Cardiac fibroblast (primary cell): ENCODE measurements at places on chromosomes 16 and 17.

DNA sequence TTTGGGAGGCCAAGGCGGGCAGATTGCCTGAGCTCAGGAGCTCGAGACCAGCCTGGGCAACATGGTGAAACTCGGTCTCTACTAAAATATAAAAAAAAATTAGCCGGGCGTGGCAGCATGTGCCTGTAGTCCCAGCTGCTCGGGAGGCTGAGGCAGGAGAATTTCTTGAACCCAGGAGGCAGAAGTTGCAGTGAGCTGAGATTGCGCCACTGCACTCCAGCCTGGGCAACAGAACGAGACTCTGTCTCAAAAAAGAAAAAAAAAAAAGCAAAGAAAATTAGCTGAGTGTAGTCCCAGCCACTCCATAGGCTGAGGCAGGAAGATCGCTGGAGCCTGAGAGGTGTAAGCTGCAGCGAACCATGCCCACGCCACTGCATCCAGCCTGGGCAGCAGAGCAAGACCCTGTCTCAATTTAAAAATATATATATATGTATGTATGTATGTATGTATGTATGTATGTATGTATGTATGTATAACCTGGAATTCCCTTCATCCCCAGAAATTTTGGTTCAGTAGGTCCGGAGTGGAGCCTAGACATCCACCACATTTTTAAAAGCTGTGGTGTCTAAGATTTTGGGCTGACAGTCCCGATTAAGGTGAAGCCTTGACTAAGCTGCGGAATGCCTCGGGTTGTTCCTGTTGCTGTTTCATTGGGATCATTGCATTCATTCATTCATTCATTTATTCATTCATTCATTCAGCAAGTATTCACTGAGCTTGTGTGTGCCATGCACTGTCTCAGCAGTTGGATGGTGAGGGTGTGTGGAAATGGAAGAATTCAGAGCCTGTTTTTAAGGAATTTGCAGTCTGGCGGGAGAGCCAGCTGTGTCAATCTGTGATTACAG, 25.9 kb downstream of the TMEM94 start:
- no peak for DNase-seq

DNA sequence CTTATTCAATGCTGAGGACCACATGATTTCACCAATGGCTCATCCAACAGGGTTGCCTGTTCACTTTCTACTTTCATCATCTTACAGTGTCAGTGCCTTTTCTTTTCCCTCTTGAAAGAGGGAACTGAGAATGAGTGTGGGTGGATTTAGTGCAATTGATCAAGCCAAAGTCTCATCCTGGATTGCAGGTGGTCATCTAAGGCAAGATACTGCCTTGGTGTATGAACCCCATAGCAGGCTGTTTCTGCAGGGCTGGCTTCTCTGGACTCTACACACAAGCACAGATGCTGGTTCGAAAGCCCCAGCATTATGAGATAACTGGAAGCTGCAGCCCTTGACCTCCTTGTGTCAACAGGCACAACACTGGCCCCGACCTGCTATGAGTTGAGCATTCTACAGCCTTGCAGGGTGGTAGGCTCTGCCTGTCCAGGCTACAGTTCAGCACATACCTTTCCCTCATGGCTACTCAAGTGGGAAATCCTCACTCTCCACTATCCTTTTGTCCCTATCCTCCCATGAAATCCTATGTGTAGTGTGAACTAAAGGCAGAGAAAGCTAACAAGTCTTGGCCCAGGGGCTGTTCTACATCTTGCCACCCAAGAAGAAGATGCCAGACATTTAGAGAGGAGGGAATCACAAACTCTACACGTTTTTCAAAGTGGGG, 358.7 kb downstream of the SLC39A11 start:
- no peak for DNase-seq

GRCh38 chr16:4556580-4556979, 440 bp downstream of the C16orf96 start:
- no peak for DNase-seq

GRCh38 chr16:54031107-54031760, 255.4 kb downstream of the IRX3 start:
- DNase-seq = no peak

GRCh38 chr16:28905229-28905754, 19.7 kb downstream of the RABEP2 start:
- DNase-seq = no peak

DNA sequence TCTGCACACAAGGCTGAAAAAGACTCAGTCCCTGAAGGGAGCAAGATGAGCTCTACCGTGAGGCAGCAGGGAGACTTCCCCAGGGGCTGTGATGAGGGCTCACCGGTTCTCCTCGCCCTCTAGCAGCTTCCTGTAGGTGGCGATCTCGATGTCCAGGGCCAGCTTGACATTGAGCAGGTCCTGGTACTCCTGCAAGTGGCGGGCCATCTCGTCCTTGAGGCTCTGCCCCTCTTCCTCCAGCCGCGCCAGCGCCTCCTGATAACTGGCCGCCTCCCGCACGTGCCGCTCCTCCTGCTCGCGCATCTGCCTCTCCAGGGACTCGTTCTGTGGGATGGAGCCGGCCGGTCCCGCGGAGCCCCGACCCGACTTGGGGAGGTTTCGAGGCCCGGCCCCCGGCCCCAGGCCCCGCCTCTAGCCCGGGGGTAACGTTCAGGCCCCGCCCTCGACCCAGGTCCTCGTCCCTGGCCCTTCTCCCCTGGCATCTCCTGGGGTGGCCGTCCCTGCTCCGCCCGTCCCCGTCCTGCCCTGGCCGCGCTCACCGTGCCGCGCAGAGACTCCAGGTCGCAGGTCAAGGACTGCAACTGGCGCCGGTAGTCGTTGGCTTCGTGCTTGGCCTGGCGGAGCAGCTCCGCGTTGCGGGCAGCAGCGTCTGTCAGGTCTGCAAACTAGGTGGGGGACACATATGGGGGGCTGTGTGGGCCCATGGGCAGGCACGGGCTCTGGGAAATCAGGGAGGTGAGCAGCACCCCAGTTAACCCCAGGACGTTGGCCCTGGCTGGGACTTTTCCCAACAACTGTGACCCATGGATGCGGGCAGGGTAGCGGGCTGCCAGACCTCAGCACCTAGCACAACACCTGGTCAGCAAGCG, 3.9 kb downstream of the GFAP start:
- DNase-seq = peak; percentile 53

DNA sequence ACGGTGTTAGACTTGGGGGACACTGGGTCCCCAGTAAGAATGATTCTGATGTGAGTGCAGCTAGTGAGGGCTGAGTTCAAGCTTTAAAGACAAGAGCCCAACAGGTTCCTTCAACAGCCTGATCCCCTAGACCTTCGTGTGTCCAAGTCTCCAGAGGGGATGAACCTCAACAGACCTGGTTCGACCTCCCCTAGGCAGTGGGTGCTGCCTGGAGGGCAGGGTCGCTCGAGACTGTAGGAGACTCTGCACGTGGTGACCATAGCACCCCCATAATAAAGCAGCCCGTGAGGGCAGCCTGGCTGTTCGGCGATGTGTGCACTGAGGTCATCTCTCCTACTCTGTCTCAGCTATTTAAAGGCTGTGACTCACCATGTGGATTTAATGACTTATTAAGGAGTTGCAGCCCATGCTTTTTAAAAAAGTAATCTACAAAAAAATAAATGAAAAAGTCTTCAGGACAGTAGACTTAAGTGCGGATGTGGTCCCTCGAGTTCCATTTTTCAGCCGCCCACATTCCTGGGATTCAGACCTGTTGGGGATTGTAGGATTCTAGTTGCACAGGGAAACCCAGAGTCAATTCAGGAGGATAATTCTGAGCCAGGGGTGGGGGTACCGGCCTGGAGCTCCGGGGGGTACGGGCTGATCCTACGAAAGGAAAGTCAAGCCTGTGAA, 23.4 kb upstream of the METRNL start:
- peak; percentile 84 for DNase-seq

DNA sequence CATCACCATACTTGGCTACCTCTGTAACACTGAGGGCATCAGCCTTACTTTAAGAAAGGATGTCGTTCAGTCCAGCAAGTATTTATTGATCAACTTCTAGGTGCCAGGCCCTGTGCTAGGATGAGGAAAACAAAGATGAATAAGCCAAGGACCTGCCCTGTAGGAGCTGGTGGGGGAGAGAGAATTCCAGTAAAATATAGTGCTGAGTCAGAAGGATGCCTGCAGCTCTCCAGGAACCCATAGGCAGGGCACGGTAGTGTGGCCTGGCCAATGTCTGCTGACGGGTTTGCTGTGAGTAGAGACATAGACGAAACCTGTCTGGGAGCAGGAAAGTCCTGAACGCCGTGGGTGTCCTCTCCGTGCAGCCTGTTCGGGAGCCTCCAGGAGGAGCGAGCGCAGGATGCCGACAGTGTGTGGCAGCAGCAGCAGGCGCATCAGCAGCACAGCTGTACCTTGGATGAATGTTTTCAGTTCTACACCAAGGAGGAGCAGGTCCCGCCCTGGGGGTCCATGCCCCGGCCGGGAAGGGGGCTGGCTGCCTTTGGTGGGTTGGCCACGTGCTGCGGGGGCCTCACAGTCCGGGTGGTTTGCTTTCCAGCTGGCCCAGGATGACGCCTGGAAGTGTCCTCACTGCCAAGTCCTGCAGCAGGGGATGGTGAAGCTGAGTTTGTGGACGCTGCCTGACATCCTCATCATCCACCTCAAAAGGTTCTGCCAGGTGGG, 55.6 kb downstream of the USP43 start:
- DNase-seq = no peak

- no peak for DNase-seq
Observed at GRCh38 chr16:57516176-57516725, 20.1 kb downstream of the CCDC102A start.

DNA sequence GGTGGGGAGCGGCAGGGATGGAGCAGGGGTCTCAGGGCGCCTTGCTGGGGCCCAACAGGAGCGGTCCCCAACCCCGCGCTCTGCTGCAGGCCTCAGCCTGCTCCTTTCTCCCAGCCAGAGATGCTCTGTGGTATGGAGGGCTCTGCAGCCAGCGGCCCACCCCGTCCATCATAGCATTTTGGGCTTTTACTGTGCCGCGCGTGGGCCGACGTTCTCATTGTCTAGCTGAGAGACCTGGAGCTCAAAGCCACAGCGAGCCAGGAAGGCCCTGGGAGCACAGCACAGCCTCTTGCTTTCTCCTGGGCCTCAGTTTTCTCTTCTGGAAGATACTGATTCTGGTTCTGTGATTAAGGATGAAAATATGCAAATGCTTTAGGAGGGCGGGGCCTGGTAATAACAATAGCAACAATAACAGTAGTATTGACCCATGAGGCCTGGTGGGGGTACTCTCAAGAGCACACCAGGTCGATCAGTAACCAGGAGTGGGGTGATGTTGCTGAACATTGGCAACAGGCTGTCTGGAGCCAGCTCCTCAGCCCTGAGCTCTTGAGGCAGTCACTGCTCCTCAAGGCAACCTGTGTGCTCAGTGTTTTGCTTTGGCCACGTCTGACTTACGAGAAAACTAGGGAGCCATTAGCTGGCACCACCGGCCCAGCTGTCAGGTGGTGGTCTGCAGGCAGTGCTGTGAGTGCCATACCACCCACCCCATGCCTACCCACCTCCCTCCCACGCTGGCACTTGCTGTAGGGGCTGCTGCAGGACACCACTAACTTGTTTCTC, 1.1 kb upstream of the RASD1 start:
- DNase-seq = peak; percentile 31

GRCh38 chr17:44320066-44320465, 4.6 kb downstream of the SLC25A39 start:
- DNase-seq = no peak

DNA sequence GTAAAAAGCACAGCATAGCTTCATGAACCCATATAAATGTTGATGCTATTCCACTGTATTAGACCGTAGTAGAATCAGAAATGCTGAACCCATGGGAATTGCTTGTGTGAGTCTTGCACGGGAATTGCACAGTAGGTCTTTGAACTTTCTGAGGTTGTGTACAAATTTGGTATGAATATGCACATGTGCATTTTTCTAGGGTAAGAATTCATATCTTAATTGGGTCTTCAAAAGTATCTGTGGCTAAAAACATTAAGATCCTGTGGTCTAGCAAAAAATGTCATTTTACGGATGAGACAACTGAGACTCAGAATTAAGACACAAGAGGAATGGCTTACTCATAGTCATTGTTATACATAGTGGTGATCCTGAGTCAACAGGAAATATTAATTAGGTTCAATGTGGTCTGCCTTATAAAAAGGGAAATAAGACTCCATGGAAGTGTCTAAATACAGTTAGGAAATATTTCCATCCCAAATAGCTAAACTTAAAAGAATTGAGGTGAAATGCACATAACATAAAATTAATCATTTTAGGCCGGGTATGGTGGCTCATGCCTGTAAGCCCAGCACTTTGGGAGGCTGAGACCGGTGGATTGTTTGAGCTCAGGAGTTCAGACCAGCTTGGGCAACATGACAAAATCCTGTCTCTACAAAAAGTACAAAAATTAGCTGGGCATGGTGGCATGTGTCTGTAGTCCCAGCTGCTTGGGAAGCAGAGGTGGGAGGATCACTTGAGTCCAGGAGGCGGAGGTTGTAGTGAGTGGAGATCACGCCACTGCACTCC, 22.8 kb downstream of the TAOK1 start:
- DNase-seq = peak; percentile 46

GRCh38 chr16:30031477-30031918, 427 bp upstream of the TLCD3B start:
- no peak for DNase-seq

- DNase-seq = no peak
Observed at GRCh38 chr16:51812945-51813344, 661.9 kb upstream of the SALL1 start.

DNA sequence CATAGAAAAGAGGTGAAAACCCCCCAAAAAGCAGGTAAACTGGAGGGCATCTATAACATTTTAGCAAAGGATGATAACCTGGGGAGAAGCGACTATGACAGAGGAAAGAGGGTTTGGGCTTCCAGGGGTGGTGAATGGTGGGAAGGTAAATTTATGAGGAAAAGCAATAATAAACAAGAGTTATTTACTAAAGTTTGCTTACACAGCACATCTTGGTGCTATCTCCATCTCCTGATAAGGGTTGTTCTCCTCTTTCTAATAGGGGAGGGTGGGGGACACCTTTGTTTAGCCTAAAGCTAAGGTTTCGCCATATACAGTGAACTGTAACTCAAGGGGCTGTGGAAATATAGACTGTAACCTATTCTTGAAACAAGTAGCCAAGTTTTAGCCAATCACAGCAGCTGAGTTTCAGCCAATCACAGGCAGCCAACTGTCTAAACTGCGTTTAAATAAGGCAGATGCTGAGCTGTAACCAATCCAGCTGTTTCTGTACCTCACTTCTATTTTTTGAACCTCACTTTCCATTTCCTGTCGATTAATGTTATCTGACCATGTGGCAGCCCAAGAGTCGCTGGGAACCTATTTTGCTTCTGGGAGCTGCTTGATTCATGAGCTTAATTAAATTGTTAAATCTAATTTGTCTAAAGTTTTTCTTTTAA, 191.8 kb downstream of the MAP2K6 start:
- DNase-seq = no peak

GRCh38 chr16:58129097-58129936, at the start of gene CFAP20:
Gene CFAP20, minus strand, starts transcription at chr16:58129381. Its CDS starts 266 bp downstream, at chr16:58129115.
- peak; percentile 100 for DNase-seq

GRCh38 chr17:65389426-65389825, 172.0 kb downstream of the AXIN2 start:
- no peak for DNase-seq
